ENCODE measurements at places on chromosomes 11 and 22.

DNA sequence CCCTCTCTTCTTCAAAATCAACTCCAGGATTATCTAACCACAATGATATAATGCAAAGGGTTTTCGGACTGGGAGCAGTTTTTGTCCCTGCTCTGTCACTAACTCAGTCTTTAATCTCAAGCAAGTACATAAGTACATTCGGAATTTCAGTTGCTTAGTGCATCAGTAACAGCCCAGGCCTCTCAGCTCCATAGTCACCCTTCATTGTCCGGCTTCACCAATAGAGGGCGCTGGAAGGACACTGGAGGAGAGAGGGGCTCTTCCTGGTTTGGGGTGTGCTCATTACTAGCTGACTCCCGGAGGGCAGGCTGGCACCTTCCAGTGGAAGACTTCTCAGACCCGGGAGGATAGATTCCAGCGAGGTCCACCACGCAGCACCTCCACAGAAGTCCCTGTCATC lies 90.4 kb upstream of the PDGFD start:
- DNase-seq = no peak

DNA sequence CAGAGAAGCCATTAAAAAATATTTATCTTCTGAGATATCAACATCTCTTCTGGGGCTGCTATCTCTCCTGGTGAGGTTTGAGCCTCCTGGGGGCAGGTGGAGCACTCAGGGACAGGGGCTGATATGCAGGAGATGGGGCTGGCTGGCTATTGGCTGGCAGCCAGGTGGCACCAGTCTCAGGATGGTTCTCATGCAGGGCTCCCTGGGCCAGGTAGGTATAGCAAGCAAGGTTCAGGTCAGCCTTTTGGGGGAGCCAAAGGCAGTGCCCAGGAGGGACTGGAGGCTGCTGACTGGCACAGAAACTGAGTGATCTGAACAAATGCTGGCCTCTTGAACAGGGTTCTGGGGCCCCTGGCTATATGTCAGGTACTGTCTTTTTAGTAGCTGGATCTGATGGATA lies 29.7 kb upstream of the EMSY start:
- no peak for DNase-seq

DNA sequence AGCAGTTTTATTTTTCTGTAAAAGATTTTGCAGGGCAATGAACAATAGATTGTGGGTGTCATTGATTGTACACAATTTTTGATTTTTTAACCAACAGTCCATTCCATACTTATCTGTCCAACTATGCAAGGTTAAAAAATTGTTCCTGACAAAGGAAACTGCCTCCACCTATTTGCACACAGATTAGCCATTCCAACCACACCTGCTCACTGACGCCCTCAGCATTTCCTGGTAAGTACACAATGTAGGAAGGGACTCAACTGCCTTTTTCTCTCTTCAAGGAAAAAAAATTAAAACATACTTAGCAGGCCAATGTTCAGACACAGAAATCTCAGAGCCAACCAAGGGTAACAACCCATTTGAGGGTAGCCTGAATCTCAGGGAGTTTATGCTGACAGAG lies 4.3 kb upstream of the FUT4 start:
- no peak for DNase-seq

GRCh38 chr22:37178350-37179125 lies 9.5 kb downstream of the C1QTNF6 start:
- DNase-seq = no peak

DNA sequence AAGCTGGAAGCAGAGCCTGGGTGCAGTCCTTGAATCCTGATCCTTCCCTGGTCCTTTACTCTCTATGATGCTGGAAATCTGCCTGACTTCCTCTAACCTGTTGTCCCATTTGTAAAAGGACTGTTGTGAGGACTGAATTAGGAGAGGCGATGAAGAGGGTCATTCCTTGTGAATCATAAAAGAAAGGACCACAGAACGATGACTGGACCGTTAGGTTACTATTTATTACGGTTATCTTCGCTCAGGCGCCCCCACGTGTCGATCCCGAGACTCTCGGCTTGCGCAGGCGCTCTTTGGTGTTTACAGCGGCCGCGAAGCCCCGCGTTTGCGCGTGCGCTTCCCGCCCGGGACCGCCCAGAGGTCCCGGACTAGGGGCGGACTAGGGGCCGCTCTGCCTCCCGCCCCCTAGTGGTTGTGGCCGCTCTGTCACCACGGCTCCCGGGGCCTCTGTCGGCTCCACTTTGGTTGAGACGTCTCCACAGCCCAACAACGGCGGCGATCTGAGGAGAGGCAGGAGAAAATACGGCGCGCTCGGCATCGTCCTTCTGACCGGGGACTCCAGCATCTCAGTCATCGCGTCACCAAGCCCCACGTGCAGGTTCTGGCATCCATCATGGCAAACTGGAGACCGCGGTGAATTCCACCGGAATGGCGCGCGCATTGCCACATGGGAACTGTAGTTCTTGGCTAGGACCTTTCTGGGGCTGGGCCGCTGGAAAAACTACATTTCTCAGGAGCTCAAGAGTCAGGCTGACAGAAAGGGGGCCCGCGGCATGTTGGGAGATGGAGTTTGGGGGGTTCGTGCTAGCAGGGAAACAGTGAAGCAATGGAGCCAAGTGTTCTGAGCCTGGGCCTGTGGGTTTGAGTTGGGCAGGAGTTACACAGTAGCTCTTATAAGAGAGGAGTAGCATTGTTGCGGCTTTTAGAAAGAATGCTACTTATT lies at the start of gene STARD10:
TSS of gene STARD10 (minus strand) at position 623 of the 943 bp plus-strand sequence. CDS start 12,866 bp downstream, outside the sequence.
- peak; percentile 90 for DNase-seq

DNA sequence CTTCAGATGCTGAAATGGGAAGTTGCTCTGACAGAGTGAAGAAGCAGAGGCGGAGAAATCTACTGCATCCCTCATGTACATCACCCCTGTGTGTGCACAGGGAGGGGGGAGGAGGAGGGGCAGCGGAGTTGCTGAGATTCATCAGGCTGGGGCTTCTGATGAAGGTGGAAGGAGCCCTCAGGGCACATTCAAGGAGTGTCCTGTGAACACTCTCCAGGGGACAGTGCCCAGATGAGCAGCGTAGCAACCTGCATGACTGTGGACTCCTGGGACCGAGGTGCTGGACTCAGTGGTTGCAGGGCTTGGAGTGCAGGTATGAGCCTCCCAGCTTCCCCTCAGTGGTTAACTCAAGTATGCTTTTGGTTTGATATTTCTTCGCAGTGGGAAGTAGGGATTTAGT lies 257.8 kb upstream of the B3GAT1 start:
- no peak for DNase-seq

DNA sequence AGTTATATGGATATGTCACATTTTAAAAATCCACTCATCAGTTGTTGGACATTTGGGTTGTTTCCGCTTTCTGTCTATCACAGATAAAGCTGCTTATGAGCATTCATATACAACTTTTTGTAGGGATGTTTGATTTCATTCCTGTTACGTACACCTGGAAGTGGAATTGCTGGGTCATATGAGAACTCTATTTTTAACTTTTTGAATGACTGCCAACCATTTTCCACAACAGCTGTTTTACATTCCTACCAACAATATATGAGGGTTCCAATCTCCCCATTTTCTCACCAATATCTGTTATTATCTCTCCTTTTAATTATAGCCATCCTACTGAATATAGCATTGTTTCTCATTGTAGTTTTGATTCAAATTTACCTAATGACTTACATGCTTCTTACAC lies 172.0 kb downstream of the UVRAG start:
- no peak for DNase-seq

DNA sequence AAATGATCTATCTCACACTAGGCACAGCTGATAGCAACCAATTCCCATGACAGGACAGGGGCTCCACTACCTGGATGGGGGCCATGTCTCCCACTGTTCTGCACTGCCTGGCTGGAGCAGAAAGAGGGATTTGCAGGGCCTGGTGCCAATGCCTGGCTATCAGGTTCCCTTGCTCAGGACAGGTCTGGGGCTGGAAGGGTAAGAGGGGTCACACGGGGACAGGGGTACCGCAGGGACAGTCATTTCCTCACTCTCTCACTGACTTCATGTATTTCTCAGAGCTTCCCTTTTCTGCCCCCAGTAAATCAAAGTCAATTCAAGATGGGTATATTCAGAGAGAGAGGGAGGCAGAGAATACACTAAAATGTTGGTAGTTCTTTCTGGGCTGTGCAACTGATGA lies 119.1 kb upstream of the CSNK2A3 start:
- DNase-seq = no peak

- no peak for DNase-seq
These were observed 3.7 kb upstream of the BCR start for GRCh38 chr22:23176645-23177027.

DNA sequence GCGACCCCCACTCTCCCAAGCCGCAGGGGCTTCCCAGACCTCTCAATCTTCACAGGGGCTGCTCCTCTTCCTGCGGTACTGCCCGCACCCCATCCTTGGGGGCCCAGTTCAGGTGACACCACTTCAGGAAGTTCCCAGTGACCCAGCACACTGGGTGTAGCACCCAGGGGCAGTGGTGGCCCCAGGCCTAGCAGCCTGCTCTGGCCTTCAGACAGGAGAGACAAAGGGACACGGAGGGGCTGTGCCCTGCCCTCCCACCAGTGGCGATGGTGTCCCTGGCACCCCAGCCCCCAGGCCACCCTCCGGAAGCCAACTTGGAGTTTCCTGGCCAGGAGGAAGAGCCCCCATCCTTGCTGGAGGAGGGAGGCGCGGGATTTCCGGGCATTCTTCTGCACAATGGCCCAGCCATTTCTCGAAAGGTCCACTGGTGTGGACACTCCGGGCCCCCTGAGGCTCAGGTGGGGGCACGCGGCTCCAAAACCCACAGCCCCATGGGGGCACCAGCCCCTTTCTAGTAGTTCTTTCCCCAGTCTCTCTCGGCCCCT lies 978 bp upstream of the CLDN5 start:
- DNase-seq = no peak

- no peak for DNase-seq
These were observed 211.0 kb downstream of the NAV2 start for GRCh38 chr11:19923626-19924025.
